ENCODE measurements at places on chromosomes 12 and 14.

- DNase-seq: no peak
Measured at GRCh38 chr14:43105305-43105704, 1401.8 kb downstream of the FSCB start.

DNA sequence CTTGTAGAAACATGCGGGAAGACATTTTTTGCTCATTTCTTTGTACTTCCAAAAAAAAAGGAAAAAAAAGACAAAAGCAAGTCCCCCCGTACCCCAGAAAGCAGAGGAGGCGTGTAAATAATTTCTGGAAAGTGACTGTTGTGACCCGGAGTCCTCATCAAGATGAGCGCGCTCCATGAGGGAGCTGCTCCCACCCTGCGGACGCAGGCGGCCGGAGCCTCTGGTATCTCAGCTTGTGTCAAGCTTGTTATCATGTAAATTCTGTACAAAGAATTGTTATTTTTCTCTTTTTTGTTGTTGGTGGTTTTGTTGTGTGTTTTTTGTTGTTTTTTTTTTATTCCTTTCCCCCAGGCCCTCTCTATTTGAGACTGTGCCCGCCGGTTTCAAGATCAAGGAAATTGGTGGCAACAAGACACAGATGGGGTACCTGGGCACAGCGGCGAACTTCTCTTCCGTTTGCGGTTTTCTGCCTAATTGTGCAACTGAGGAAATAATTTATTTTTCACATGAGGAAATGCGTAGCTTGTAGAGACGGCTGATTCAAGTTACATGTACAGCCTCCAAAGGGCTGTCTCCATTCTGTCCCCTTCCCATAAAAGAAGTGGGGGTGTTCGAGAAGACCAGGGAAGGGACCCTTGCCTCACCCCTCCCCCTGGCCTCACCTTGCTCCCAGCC is 27.0 kb downstream of the HPD start:
- no peak for DNase-seq

- no peak for DNase-seq
Measured at GRCh38 chr12:2336409-2336829, 283.6 kb downstream of the CACNA1C start.

- no peak for DNase-seq
Measured at GRCh38 chr12:54796991-54797390, 57.3 kb upstream of the MUCL1 start.

- DNase-seq: no peak
Measured at GRCh38 chr14:21267431-21267845, 1.8 kb downstream of the HNRNPC start.

DNA sequence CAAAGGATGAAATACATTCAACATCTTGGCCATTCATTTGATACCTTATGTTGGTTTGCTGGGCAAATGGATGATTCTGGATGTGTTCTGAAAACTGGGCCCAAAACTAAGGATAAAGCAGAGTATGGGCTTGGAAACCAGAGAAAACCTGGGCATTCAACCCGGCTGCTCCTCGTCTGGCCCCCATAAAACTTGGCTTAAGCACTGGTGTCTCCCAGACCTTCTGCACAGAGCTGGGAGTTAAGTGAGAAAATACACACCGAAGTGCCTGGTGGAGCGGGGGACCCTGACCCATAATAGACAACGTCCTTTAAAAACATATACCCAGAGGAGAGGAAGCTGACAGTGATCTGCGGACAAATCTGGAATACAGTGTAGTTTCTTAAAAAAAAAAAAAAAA is 112.5 kb downstream of the FOXN3 start:
- DNase-seq: no peak

DNA sequence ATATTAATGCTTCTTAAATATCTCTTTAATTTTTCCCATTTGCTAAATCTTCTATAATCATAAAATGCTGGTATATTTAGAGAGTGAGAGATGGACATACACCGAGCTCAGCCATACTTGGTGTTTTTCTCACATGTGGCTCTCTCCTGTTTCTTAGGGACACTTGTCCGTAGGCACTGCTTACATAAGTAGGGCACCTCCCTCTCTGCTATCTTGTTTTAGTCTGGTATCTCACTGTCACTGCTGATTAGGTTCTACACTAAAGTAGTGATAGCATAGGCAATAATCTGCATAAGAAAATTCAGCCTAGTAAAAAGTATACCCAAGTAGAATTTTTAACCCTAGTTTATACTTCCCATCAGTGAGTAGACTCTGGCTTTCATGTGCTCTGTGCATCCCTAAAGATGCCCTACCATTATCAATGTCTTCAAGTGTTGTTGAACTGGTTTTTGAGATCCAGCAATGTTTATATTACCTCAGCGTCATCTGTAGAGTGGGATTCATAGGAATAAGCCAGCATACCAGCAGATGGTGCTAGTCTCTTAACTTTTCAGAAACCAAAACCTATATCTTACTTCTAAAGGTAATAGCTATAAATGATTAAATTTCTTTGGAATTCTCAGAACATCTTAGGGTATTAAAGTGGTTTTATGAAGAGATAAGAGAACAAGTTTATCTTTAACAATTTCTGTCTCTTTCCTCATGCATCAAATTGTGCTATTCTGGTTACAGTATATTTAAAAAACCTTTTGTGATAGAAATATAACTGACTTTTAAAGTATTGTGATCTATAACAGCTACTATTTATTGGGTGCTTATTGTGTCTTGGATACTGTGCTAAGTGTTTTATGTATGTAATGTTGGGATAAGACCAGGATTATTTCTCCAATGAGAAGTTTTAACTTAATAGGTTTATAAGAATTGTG is 32.9 kb downstream of the ARID2 start:
- no peak for DNase-seq

DNA sequence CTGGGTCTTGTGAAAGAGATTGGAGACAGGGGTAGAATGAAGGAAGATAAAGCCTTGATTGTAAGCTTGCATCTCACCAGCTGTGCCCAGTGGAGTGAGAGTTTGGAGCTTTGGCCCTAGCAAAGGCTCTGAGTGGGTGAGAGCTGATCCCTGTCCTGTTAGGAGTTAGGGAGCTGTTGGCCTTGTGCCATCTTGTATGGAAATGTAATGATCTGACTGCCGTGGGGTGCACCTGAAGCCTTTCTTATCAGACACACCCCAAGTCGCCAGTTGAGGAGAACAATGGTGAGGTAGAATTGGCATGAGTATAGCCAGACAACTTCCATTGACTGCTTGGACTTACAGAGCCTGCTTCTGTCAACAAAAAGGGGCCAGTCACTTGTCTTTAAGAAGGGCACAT is 130.1 kb downstream of the PRKCH start:
- DNase-seq: no peak

GRCh38 chr12:19035536-19035935 is 94.0 kb upstream of the PLEKHA5 start:
- DNase-seq: no peak

DNA sequence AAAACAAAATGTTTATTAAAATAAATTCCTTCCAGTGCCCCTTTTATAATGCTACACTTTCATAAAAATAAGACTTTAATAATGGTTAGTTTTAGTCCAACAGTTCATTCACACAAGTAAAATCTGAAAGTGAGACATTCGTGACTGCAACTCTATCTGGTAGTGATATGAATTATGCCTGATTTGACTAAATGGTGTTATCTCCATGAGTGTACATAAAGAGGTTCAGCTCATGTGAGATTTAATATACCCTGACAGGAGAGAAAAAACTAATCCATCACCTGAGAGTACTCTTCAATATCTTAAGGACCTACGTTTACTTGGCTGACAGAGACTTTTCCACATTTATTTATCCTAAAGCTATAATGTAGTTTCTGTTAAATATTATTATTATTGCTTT is 34.0 kb downstream of the ERO1A start:
- DNase-seq: no peak

GRCh38 chr12:4269279-4269991 is 4.1 kb upstream of the CCND2 start:
- peak; percentile 87 for DNase-seq
